ENCODE measurements at places on chromosomes 5 and 9.

DNA sequence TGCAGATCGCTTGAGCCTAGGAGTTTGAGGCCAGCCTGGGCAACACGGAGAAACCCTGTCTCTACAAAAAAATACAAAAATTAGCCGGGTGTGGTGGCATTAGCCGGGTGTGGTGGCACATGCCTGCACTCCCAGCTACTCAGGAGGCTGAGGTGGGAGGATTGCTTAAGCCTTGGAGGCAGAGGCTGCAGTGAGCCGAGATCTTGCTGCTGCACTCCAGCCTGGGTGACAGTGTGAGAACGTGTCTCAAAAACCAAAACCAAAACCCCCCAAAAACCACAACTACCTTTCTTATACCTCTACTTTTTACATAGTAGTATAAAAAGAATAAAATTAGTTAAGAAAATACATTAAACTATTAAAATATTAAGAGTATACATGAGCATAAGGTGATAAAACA, 121.2 kb downstream of the RAPGEF6 start:
- no peak for DNase-seq

- DNase-seq, result no peak
These were observed 10.2 kb downstream of the PRRX2 start for GRCh38 chr9:129675620-129676019.

DNA sequence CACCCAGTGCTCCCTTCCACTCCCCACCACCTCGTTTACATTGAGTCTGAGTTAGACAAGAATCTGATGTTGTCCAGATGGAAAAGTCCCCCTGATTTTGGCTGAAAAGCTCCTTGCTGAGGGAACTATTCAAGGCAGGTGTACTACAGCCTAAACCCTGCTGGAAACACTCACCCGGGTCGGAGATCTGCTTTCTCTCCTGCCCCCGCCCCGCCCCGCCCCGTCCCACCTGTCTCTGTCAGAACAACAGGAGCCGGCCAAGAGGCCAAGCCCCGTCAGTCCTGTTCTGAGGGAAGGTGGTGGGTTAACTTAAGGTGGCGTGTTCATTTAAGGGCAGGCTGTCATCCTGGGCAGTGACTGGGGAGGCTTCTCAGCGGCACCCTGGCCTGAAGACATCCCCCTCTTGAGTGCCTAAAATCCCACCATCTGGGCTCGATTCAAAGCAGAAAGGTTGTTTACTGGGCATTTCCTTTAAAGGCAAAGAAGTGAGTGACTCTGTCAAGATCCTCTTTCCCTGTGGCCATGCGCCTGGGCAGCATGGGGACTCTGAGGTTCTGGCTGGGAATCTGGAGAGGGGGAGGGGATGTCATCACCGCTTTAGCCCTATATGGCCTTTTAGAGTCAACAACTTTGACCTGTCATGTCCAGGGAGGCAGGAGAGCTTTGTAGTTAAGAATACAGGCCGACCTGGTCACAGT, 71.1 kb upstream of the NEURL1B start:
- DNase-seq, result no peak

DNA sequence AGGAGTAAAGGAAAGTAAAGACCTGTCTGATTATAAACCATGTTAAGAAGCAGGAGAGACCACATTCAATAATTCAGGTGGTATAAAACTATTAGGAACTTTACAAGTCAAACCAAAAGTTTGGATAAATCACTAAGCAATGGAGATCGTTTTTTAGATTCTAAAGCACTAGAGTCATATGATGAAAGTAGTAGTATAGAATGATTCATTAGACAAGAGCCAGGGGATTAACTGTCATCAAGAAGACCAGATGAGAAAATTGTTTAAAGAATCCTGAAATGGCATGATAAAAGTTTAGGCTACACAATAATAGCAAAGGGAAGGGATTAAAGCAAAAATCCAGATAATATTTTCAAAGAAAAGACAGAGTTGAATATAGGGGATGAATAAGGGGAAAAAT, 12.9 kb upstream of the CARNMT1 start:
- DNase-seq, result no peak

- no peak for DNase-seq
These were observed 19.5 kb downstream of the XRCC4 start for GRCh38 chr5:83096660-83097339.

GRCh38 chr5:84783003-84783402, 398.3 kb upstream of the EDIL3 start:
- DNase-seq, result no peak

GRCh38 chr5:34611464-34612415, 44.4 kb upstream of the RAI14 start:
- DNase-seq, result no peak

DNA sequence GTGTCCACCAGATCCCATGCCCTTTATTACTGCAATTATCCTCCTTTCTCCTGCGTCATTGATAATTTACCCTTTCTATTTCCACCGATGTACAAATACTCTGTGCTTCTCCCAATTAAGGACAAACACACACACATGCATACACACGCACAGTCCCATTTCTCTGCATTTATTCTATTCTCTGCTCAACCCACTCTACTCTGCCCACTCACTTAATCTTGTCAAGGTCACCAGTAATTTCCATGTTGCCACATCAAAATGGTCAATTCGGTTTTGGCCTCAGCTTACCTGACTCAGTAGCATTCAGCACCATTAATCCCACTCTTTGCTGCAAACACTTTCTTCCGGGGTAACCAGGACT, 14.6 kb upstream of the STRBP start:
- no peak for DNase-seq

- DNase-seq, result no peak
These were observed 220.7 kb upstream of the TMEM161B start for GRCh38 chr5:88489364-88489763.

- DNase-seq, result no peak
These were observed 176.7 kb upstream of the ZNF608 start for GRCh38 chr5:124923131-124923530.

GRCh38 chr5:14231156-14231555, 88.0 kb downstream of the TRIO start:
- no peak for DNase-seq

GRCh38 chr9:92058723-92059444, 56.3 kb downstream of the SPTLC1 start:
- DNase-seq, result no peak

DNA sequence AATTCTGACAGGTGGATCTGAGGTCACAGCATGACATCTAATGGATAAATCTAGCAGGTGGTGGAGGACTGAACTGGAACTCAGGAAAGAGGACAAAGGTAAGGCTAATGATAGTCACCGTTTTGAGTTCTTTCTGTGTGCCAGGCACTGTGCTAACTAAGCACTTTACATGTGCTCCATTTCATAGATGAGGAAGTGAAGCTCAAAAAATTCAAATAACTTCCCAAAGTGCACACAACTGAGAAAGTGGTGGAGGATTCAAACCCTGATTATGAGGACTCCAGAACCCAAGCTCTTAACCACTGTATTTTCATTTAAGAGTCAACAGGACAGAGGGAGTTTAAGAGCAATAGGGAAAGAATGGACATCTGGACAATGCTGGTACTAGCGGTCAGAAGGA, 7.1 kb upstream of the DELE1 start:
- DNase-seq, result no peak

DNA sequence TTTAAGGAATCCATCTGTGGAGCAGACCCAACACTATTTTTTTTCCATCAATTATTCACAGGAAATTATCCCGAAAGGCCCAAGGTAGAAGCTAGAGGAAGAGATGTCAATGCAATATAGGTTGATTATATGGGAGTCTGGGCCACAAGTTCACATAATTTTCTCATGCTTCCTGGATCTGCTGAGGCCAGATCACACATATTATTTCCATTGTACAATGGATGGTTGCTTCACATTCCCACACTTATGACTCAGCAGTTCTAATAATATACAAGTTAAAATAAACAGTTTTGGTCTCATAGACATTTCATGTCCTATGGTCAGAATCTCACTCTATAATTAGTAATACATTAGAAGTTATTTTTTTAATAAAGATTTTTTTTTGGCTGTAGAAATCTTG, 66.0 kb upstream of the PTPRD start:
- no peak for DNase-seq

GRCh38 chr5:143014017-143014651, 244.0 kb downstream of the ARHGAP26 start:
- DNase-seq, result no peak

- no peak for DNase-seq
These were observed 133.7 kb downstream of the NUDT12 start for GRCh38 chr5:103428923-103429322.

DNA sequence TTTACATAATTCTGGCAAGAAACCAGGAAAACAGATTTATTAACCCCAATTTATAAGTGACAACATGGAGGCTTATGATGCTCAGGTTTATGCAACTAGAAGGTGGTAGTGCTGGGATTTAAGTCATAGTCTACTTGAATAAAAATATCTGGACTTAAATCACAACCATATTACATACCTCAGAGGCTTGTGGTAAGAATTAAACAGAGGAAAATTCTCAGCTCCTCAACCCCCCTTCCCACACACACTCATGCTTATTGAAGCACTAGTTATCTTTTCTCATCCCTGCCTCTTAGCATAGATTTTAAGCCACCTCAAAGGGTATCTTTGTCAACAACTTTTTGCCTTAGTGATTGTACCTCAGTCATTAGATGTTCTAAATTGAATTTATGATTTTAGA, 731.0 kb downstream of the PRELID2 start:
- no peak for DNase-seq

GRCh38 chr9:98848450-98849149, 41.1 kb downstream of the GALNT12 start:
- DNase-seq, result peak; percentile 23

GRCh38 chr5:155827949-155828348, 499.0 kb upstream of the SGCD start:
- no peak for DNase-seq

GRCh38 chr5:69364414-69364813, 4.9 kb downstream of the AK6 start:
- no peak for DNase-seq

DNA sequence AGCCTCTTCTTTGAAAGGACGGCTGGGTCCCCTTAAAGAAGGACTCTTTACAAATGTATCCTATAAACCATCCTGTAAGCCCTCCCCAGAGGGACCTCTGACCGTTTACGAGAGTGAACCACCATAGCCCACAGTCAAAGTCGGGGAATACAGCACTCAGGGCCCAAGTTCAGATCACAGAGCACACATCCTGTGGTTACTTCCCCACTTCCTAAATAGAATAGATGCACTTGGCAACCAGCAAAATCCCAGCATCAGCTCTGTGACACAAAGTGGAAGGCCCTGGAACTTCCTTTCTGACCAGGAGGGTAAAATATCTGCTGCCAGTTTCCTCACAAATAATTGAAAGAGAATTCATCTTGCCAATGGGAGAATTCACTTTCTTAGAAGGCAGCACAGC, 6.9 kb upstream of the IGFBPL1 start:
- no peak for DNase-seq

DNA sequence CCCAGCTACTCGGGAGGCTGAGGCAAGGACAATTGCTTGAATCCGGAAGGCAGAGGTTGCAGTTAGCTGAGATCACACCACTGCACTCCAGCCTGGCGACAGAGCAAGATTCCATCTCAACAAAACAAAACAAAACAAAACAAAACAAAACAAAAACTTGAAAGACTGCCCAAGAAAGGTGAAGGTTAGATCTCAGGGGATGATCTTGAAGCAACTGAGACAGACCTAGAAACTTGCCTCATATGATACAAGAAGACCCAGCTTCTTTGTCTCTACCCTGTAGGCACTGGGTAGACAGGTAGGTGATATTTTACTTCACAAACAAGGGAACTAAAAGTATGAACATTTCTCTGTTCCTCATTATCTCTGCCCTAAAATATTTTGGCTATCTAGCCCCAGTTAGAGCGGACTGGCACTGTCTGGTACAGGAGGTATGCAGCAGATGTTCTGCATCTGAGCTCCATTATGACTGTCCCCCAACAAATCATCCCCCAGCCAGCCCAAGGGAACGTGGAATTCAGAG, 26.3 kb upstream of the SHOC1 start:
- DNase-seq, result no peak

- no peak for DNase-seq
These were observed 422.1 kb downstream of the PDE4D start for GRCh38 chr5:59471463-59471862.

DNA sequence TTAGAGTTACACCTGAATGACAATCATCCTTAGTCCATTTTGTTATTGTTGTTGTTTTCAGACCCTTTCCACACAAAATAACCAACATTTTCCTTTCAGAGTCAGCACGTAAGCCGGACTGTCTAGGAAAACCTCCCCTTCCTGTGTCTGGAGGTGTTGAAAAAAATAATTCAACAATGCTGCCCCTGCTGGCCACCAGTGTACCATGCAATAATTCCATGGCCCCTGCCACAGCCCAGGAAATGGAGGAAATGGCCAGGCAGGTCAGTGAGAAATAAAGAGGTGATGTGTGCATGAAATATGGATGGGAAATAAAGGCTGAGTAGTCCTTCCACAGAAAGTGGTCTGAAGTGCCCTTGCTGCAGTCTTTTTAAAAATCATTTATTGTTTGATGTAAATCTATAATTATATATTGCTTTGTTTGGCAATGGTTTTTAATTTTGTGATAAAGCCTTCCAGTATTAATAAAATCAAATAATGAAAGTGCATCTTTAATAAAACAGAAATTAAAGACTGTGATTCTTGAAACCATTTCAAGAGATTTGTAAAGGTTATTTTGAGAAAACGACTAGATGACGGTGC, 152.8 kb upstream of the PAPPA start:
- no peak for DNase-seq

DNA sequence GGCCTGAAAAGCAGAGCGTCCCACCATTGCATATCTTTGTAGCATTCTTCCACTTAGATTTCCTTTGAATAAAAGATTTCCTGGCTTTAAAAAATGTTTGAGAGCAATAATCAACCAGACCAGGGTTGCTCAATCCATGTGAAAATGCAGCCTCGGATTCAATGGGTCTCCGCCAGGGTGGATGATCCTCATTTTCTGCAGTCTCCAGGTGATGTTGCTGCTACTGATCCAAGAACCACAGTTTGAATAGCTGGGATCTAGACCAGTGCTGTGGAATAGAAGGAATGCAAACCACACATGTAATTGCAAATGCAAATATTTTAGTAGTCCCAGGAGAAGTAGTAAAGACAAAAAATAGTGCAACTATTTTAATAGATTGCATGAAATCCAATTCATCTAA, 317.6 kb downstream of the IRX1 start:
- DNase-seq, result no peak

DNA sequence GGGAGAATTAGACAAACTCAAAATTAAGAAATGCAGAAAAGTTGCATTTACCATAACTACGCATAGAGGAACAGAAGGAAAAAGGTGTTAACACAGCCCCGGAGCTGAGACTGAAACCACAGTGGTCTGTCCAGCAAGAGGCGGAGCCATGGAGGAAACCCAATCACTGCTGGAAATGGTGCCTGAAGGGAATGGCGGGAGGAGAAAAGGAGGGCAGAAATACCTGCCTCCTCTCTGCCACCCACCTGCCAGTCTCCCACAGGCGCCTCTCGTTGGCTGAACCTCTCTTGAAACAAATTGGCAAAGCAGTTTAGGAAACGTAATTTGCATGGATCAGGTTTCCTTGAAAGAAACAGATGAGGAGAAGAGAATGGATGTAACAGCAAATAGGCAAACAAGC, 9.7 kb upstream of the PRKACG start:
- DNase-seq, result no peak

- no peak for DNase-seq
These were observed 118.8 kb downstream of the GAPVD1 start for GRCh38 chr9:125380406-125380805.
